NCI-H1105 treated with DMSO at 0.1 percent for 48 hours (cell line): ENCODE measurements at places on chromosomes 3 and 15.

DNA sequence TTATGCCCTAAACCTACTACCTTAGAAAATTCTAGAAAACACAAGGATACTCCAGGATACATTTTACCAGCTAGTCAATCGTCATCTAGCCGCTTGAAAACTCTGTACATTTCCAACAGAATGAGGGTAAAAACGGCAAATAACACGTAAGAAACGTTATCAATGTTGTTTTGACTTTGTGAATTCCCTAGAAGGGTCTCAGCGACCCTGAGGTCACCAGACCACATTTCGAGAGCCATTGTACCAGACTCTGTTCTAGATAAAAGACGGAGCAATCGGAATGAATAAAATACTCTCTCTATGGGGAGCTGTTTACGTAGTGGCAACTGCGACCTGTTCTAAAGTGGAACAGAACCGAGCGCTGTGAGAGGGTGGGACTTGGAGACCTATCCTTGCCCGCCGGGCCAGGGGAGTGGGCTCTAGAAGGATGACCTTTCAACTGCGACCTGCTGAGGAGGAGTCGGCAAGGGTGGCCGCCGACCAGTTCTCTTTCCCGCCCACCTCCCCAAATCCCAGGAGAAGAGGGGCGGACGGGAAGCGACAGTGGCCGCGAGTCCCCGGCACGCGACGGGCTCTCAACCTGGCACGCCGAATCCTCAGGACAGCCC is 778 bp upstream of the AP4E1 start:
- DNase-seq, result no peak

DNA sequence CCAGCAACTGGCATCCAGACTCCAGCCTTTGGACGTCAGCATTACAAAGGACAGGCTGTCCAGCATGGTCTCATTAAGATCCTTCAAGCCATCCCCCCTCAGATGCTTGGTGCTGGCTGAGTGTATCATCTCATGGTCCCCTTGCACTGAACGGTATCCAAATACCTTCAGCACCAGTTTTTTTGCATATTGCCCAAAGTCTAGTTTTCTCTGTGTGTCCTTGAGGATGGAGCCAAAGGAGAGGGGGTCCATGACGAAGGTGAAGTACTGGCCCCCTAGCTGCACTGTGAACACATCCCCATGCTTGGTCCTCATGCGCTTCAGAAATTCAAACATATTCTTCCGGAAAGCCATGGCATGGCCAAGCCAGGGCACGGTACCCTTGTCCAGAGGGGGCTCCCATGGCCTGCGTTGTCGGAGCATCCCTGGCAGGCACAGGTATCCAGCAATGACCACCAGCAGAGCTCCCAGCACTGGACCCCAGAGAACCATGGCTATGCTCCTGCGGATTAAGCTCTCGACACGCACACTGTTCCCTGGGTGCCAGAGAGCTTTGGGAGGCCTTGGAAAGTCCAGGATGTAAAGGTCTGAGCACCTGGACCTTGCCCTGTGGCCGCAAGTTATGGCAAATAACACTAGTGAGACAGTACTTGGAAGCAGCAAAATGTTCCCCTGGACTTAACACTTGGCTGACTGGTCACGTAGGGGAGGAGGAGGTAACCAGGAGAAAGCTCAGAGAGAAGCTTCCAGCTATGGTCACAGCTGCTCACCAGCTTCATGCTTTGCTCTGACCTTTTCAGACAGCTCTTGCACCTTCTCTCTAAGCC is at the start of gene CYP8B1:
Gene CYP8B1 (minus strand): TSS at position 555 of the 827 bp plus-strand sequence. CDS start 63 bp downstream, at position 492.
- DNase-seq, result no peak

GRCh38 chr15:52506549-52506948 is 22.1 kb downstream of the MYO5A start:
- DNase-seq, result no peak

- DNase-seq, result no peak
Measured at GRCh38 chr15:79682285-79682684, 214.5 kb downstream of the MTHFS start.

- DNase-seq, result no peak
Measured at GRCh38 chr3:40695848-40696247, 171.1 kb downstream of the ZNF621 start.

DNA sequence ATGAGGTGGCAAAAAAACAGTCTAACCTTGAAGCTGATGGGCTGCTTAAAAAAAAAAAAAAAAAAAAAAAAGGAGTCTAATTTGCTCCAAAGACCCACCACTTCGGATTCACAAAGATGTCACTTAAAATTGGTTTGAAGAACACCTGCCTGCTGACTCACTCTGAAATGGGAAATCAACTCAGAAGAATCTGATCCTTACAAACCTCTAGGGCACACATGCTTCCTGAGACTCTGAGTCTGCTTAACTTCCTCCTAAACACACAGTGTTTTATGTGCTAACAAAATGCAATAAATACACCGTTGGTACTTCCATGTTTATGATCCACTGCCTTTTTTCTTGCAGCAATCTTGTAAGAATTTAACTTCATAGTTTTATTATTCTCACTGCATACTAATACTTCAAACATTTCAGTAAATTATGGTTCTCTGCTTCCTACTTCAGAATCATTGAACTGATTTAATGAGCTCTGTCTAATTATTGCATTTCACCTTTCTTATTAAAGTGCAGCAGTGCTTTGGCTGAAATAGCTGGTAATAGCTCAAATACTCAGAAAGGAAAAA is 73.0 kb upstream of the FRMD4B start:
- no peak for DNase-seq

GRCh38 chr3:6396631-6397030 is 464.3 kb upstream of the GRM7 start:
- DNase-seq, result no peak

DNA sequence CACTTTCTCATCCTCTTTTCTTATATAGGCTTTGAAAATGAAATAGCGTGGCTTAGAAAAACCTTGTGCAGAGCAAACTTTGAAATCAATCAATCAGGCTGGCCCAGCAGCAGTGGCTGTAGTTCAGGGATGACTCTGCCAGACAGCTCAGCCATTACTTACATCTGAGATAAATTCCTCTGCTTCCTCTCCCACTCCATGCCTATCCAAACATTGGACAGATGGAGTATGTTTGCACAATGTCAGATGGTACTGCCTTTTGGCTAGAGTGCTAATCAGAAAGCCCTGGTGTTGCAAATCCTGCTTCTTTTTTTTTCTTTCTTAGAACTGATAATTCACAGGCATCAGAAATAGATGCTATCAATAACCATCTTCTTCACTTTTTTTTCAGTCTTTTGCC is 1065.1 kb downstream of the AGBL1 start:
- DNase-seq, result no peak

GRCh38 chr15:40836020-40836419 is 7.5 kb upstream of the PPP1R14D start:
- no peak for DNase-seq

GRCh38 chr3:64240396-64240795 is 15.1 kb upstream of the PRICKLE2 start:
- no peak for DNase-seq

- DNase-seq, result no peak
Measured at GRCh38 chr15:39830166-39830565, 47.5 kb upstream of the FSIP1 start.

- DNase-seq, result no peak
Measured at GRCh38 chr3:71722693-71723092, 2.5 kb downstream of the EIF4E3 start.

DNA sequence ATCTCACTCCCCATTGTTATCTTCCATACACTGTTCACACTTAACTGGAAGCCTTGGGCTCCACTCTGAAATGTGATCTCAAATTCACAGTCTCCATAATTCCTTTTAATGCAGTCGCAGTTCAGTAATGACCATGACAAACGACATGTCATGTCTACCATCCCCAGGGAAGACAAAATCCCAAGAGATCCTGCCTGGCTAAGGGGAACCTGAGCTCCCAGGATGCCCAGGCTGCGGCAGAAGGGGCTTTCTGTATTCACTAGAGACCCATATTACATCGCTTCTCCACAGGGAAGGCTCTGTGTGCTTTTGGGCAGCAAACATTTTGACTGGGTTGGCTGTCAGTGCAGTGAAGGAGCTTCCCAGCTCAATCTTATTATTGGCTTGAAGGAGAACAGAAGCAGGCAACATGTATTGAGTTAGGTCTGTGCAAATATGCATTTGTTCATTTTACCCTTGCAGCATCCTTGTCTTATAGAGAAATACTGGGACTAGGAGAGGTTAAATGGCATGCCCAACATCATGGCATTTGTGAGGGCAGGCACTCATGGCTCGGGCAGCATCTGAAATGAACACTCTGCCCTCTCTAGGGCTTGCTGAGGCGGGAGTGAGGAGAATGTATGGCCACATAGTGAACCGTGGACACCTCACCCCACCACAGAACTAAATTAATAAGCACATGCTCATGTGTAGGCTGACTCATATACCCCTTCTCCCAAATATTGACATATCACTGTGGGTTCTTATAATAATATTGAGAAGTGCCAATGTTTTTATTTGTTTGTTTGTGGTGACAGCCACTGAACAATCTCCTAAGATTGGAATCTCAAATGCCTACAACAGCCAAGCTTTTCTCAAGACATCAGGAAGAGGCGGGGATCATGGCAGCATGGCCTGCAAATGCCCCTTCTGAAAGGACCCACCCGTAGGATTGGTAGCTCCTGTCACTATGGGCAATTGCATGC is 141.6 kb upstream of the FOXB1 start:
- no peak for DNase-seq

DNA sequence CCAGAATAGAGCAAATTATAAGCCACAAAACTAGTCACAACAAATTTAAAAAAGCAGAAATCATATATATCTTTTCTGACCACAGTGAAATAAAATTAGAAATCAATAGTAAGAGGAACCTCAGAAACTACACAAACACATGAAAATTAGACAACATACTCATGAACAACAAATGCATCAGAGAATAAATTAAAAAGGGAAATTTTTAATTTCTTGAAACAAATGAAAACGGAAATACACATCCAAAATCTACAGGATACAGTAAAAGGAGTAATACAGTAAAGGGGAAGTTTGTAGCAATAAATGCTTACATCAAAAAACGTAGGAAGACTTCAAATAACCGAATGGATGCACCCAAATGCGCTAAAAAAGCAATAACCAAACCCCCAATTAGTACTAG is 19.2 kb downstream of the NME9 start:
- DNase-seq, result no peak

DNA sequence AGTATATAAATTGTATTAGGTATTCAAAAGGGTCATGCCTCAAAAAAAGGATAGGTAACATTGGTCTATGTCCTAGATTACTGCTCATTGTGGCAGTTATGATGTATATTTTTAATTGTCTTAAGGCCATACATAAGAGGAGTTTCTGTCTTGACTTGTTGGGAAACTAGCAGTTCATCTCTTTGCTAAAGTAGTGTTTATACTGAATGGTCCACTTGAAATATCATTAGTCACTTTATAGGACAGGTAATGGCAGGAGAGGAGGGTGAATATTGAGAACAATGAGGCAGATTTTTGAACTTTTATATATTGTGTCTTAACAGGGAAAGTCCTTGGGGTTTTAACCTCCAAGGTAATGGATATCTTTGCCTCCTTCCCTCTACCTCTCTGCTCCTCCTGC is 58.4 kb downstream of the TP63 start:
- DNase-seq, result peak; percentile 17

- no peak for DNase-seq
Measured at GRCh38 chr3:114846779-114847178, 300.3 kb downstream of the ZBTB20 start.

DNA sequence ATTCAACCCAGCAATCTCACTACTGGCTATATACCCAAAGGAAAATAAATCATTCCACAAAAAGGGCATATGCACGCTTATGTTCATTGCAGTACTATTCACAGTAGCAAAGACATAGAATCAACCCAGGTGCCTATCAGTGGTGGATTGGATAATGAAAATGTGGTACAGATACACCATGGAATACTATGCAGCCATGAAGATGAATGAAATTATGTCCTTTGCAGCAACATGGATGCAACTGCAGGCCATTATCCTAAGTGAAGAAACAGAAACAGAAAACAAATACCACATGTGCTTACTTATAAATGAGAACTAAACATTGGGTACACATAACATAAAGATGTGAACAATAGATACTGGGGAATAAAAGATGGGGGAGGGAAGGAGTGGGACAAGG is 606.4 kb upstream of the GRM7 start:
- no peak for DNase-seq

GRCh38 chr15:35246451-35246850 is 161.4 kb upstream of the NANOGP8 start:
- no peak for DNase-seq

DNA sequence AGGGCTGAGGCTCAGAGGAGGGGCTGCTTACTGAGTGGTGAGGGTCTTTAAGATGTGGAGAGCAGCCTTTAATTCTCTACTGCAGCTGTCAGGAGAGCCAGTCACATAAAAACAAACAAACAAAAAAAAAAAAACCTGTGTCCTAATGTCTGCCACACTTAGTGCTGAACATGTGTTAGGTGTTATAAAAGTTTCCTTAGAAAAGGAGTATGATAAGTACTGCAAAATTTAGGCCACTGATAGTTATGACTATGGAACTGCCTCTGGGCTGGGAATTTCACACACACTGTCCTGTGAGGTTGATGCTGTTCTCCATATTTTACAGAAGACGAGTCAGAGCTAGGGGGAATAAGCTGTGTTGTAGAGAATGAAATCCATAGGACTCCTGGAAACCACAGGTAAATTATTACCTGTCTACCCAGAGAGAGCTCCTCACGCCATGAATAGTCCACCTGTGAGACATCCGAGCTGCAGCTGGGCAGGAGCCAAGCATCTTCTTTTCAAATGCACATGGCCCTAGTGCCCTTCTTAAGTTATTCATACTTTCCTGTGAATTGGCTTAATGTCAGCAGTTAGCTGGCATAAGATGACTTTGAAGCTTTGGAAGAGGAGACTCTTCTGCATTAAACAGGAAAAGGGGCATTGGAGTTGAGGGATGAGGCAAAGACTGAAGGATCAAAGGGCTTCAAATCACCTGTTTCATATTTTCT is 34.5 kb upstream of the SKOR1 start:
- DNase-seq, result peak; percentile 23

DNA sequence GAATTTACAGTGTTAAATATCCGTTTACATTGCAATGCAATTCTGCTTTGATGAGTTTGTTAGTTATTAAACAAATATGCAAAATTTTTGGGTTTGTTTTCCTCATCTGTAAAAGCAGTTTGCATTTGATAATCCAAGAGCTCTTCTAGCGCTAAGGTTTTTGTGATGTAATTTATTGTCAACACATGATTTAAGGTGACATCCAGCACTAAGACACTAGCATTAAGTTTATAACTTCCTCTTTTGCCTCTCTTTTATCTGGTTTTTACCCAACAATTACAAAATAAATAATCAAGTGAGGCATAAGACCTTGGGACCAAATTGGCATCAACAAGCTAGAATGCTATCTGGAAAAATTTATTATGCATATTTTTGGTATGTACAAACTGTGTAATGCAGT is 969 bp upstream of the DNAJC19 start:
- DNase-seq, result no peak

- no peak for DNase-seq
Measured at GRCh38 chr3:108271626-108272025, 24.7 kb upstream of the HHLA2 start.

DNA sequence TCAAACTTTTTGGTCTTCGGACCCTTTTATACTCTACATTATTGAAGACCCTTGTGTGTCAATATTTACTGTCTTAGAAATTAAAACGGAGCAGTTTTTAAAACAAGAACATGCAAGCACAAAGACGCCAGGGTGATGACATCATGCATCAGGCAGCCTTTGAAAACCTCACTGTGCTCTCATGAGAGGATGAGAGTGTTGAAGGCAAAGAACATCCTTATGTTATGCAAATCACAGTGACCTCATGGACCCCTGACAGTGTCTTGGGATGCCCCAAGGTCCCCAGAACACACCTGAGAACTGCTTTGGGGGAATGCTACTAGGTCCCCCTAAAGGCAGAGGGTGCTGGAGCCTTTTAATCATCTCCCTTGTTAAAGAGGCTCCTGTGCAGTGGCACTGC is 51.6 kb downstream of the CHDH start:
- no peak for DNase-seq
